ENCODE measurements at places on chromosomes 5 and 9.
A peak's percentile ranks its signal among the peaks of the same experiment; 100 is the strongest.

DNA sequence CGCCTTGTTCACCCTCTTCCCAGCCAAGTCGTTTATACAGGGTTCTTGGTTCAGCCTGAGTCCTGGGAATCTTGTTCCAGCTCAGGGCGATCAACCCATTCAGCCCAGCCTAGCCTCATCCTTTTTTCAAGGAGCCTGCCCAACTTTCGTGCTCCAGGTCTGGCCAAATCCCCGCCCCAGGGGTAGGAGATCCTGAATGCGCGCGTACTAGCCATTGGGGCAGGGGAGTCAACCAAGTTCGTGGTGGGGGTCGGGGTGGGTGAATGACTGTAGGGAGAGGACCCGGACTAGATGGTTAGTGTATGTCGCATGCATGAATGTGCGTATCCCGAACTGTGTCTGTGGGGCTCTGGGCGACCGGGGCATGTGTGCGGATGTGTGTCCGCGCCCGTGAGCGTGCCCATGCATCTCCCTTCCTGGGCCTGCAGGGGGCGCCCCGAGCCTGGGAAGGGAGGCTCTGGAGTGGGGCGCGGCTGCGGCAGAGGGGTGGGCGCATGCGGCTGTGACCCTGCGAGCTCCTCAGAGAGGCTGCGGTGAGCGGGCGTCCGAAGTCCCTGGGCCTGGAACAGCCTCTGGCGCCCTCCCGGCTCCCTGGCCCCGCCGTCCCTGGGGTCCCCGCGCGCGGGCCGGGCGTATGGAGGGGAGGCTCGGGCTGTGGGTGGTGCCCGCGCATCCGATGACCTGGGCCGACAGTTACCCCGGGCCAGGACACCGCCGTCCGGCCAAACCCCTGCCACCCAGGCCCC is 8.7 kb downstream of the CCL21 start:
- DNase-seq, result peak; percentile 90

DNA sequence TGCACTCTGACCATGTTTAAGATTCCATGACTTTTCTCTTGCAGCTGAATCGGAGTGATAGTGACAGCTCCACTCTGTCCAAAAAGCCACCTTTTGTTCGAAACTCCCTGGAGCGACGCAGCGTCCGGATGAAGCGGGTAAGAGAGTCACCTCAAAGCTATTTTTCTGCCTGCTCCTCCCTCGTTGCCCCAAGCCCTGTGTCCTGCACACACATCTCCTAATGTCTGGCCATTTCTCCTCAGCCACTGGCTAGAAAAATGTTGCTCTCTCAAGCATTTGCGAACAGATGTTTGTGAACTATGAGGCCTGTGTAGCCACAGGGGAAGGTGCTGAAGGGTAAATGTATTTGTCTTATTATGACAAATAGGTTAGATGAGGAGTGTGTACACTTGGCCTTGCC is 25.7 kb upstream of the RARS1 start:
- DNase-seq, result no peak

- DNase-seq, result no peak
These were observed 62.7 kb downstream of the CAVIN4 start for GRCh38 chr9:100640447-100641050.

- no peak for DNase-seq
These were observed 13.9 kb upstream of the BASP1 start for GRCh38 chr5:17203329-17204132.

- no peak for DNase-seq
These were observed 51.7 kb downstream of the SH3GL2 start for GRCh38 chr9:17630531-17630949.

DNA sequence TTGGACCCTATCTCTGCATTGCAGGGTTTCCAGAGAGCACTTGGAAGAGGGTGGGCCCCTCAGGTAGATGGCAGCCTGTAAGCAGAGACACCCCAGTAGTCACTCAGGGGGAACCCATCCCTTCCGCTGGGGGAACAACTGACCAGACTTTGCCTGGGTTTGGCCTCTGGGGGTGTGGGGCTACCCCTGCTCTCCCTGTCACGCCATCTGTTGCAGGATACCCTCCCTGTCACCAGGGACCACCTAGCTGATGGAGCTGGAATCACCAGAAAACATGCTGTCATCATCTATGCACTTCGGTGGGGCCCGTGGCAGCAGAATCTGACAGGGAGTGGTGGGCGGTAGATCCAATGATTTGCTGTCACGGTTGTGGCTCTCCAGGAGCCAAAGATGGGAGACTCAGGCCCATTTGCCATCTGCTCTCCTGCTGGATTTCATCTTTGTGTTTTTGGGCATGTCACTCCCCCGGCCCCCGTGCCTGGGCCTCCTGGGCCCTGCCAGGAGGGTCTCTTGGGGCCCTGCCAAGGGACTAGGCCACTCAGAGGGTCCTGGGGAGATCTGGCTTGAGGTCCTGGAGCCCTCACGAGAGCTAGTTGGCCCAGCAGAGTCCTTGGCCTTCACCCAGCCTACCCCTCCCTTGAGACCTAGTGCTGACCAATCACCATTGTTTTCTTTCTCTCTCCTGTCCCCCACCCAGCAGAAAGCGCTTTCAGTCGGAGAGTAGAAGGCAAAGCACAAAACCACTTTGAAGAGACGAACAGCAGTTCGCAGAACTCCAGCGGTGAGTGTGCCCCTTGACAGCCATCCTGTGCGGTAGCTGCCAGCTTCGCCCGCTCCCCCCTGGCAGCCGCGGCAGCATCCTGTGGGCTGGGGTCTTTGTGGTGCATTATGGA is 45.9 kb downstream of the AMBP start:
- DNase-seq, result no peak

- no peak for DNase-seq
These were observed 86.0 kb downstream of the GCNT4 start for GRCh38 chr5:74966141-74967026.

GRCh38 chr5:171975262-171975876 is 31.1 kb downstream of the FBXW11 start:
- DNase-seq, result no peak

GRCh38 chr9:112472996-112473395 is 13.6 kb upstream of the KIAA1958 start:
- DNase-seq, result no peak

GRCh38 chr5:31382051-31382878 is 149.6 kb downstream of the DROSHA start:
- DNase-seq, result no peak

- no peak for DNase-seq
These were observed 100.2 kb upstream of the ADAMTS16 start for GRCh38 chr5:5039918-5040317.

DNA sequence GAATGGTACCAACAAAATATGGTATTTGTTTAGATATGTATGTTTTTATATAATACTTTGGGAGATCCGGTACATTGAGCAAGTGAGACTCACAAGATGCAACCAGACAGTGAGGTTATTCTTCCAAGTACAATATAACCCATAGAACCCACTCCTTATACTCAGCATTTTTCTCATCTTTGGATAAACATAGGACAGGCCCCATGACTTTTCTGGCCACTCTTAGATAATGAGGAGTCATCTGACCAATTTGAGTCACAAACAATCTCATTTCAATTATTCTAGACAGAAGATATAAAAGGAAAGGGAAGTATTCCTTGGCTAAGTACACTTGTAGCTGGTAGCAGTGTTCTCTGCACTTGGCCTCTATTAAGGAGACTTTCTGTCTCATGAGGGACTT is 150.2 kb downstream of the SGCD start:
- no peak for DNase-seq

DNA sequence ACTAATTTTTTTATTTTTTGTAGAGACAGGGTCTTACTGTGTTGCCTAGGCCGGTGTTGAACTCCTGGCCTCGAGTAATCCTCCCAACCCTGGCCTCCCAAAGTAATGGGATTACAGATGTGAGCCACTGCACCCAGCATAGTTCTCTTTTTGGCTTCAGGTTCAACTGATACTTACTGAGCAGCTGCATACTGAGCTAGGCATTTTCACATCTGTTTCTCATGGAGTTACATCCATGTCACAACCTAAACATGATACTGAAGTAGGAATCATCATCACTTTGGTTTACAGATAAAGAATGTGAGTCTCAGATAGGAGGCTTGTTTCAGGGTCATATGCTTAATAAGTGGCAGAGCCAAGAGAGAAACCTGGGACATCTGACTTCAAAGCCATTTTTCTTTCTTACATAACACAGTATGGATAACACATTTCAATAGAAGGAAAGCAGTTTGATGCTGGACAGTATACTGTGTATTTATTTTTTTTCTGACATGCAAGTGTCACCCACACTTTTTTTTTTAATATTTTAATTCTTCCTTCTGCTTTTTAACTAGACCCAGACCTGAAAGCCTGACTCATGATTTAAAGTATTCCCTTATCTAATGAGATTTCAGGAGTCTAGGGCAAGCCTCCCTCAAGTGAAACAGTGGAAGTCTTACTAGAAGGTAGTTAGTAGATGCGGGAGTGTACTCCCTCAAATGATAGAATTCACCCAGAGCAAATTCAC is 90.8 kb downstream of the HACD4 start:
- no peak for DNase-seq

GRCh38 chr5:172713113-172713808 is 57.7 kb downstream of the DUSP1 start:
- peak; percentile 88 for DNase-seq

DNA sequence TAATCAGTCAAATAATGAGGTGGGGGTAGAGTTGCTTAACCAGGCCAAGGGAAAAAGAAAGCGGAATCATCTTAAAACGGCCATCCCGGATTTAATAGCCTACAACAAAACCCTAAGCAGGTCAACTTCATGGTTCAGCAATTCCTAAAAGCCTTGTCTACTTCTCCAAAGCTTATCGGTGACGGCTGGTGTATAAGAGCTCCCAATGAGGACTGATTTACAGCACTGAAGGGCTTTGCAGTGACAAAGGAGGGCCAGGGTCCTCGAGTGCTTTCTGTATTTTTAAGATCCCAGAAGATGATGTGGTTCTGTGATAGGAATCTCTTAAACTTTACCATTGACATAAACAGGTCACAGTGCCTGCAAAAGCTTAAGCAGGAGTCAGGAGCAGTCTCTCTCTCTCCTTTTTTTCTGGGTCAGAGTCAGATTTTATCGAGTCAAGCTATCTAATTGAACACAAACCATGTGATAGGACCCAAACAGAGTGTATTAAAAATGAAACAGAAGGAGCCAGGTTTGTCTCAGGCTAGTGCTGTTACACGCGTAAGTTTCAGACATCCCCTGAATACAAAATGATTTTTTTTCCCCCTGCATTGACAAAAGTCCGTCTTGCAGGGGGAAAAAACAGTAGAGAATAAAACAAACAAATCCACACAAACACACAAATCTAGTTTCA is 663.6 kb upstream of the ZNF608 start:
- DNase-seq, result no peak

DNA sequence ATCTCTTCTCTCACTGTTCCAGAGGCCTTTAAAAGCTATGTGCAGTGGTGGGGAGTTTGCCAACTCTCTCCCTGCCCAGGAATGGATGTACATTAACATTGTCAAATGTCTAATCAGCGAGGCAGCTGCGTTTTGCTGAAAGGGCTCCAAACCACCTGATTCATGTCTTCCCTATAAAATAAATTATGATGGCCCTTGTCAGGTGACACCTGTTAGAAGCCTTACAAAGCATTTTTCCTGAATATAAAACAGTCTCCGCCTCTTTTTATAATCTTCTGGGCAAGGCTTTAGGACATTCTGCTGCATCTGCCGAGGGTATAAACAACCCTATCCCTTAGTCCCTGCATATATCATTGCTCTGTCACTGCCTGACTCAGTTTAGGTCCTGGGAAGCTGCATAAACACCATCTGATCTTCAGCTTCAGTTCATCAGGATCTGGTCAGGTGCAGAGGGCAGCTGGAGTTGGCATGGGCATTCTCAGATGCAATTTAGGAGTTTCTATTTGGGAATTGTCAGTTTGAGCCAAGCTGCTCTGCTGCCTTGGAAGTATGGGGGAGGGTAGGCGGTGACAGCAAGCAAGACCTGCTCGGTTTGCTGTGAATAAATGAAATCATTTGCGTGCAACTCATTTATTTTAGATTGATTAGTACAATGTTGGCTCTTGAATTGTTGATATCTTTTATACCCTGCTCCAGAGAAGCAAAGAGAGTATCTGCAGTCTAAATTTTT is 103.5 kb downstream of the ACER2 start:
- no peak for DNase-seq

- peak; percentile 84 for DNase-seq
These were observed 12.2 kb upstream of the OR13J1 start for GRCh38 chr9:35882263-35882848.

DNA sequence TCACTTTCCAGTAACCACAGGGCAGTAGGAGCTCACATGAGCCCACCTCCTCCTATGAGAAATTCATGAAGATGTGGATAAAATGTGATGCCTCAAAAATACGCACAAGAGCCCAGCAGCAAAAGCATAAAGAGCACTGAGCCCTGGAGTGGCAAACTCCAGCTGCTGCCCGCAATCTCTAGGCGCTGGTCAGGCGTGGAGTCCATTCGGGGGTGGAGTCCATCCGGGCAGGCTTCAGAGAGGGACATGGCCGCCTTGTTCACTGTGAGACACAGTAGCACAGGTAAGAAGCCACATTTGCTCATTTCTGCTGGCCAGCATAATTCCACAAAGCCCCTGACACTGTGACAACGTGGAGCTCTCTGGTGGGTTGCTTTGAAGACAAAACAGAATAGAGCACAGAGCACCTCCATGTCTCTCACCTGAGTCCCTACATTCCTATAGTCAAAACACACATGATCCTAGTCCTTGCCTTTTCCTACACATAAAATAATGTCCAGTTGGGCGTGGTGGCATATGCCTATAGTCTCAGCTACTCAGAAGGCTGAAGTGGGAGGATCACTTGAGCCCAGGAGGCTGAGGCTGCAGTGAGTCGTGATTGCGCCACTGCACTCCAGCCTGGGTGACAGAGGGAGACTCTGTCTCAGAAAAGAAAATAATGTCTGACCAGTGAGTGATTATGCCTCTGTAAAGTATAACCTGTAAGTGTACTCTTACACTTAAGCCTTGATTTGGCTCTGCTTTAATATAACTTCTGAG is 365.2 kb downstream of the GADD45G start:
- DNase-seq, result no peak

GRCh38 chr5:74833537-74834266 is 32.5 kb downstream of the FAM169A start:
- no peak for DNase-seq

GRCh38 chr9:112042769-112043168 is 132.3 kb downstream of the SUSD1 start:
- no peak for DNase-seq

GRCh38 chr5:74578356-74579044 is 62.0 kb downstream of the ENC1 start:
- DNase-seq, result no peak

DNA sequence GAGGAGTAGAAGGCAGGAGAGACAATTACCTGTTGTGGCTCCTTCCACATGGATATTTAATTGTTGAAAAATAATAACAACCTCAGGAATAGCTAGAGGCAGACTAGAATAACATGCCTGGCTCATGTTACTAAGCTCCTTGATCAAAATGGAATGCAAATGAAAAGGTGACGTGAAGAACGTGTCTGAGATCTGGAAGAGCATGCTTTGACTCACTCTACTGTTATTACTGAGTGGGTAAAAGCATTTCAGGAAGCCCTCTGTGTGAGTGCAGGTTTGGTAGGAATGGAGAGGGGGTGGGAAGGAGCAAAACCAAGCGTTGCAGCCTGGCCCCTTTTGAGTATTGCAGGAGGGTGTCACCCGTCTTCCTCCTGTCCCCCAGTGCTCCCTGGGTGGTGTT is 84.8 kb downstream of the EQTN start:
- no peak for DNase-seq

- no peak for DNase-seq
These were observed 41.8 kb downstream of the RAPGEF1 start for GRCh38 chr9:131697908-131698617.

Measured in activated T-cell treated with anti-CD3 and anti-CD28 coated beads, Interleukin-2, amount 50 U/mL, for 48 hours (primary cell).